ENCODE measurements at places on chromosomes 5 and 9.
A peak's percentile ranks its signal among the peaks of the same experiment; 100 is the strongest.

- DNase-seq, result no peak
Observed at GRCh38 chr5:14783691-14784090, 87.9 kb downstream of the ANKH start.

- peak; percentile 7 for DNase-seq
Observed at GRCh38 chr5:95087816-95088317, 197.0 kb downstream of the MCTP1 start.

DNA sequence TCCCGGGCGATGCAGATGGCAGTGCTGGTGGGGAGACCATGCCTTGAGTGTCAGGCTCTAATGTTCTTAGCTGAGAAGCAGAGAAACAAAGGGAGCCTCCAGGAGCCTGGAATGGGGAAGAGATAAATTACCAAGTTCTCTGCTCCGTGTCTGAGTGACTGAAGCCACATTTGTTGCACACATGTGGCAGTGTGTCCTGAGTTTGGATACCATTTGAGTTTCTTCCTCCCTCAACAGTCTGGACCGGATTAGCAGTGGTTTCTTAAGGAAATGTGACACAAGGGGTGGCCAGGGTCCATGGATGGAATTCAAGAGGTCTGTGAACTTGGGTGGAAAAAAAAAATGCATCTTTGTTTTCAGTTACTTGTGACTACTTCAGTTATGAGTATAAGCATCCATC is 50.7 kb upstream of the GARNL3 start:
- no peak for DNase-seq

- DNase-seq, result no peak
Observed at GRCh38 chr5:21882074-21882745, 970.9 kb downstream of the CDH12 start.

- DNase-seq, result no peak
Observed at GRCh38 chr5:55227664-55228430, 732 bp upstream of the MCIDAS start.

DNA sequence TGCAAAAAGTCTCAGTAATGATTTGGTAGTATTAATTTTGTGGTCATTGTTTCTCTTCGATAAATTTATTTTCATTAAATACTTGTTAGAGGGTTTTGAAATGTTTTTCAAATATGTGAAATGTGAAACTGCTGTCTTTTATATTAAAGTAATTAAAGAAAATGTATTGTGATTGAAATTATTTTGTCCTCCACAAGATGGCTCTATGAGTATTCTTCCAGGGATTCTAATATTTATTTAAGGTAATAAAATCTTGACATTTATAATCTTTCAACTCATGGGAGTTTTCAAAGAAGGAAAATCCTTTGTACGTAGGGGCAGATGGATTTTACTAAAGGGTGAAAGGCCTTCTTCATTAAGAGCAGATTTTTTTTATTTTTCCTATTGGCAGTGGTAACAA is 19.3 kb downstream of the ISOC1 start:
- DNase-seq, result peak; percentile 6

GRCh38 chr5:106862450-106863193 is 808.1 kb downstream of the EFNA5 start:
- peak; percentile 22 for DNase-seq

GRCh38 chr5:179413711-179414458 is 68.6 kb upstream of the ADAMTS2 start:
- DNase-seq, result no peak

DNA sequence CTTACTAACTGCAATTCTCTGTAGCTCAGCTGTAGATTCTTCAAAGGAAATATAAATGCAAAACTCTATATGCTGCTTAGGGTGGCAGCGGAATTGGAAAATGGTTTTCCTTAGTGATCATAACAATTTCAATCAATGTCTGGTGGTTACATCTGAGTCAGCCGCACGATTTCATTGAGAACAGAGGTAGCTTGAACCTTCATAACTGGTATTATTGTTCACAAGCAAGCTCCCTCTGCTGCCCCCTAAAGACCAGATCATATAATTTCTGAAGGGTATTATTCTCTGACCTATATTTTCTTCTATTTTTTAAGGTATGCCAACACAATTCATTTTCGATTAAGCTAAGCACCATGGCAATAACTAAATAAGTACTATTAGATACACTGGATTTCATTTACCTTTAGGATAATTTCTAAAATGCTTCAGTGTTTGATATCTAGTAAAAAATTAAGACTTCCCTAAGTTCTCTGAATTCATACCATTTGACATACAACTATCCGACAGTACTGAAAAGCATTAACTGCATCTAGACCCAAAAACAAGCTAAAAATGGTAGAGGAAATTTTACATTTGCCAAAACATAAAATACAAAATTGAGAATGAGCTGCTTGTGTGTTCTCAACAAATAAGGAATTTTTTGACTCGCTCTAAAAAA is 181.1 kb upstream of the SPEF2 start:
- peak; percentile 57 for DNase-seq
